AML-193 (cell line): ENCODE measurements at places on chromosomes 7 and 10.
A peak's percentile ranks its signal among the peaks of the same experiment; 100 is the strongest.

- DNase-seq: no peak
Observed at GRCh38 chr7:99428972-99429566, 9.5 kb downstream of the PTCD1 start.

DNA sequence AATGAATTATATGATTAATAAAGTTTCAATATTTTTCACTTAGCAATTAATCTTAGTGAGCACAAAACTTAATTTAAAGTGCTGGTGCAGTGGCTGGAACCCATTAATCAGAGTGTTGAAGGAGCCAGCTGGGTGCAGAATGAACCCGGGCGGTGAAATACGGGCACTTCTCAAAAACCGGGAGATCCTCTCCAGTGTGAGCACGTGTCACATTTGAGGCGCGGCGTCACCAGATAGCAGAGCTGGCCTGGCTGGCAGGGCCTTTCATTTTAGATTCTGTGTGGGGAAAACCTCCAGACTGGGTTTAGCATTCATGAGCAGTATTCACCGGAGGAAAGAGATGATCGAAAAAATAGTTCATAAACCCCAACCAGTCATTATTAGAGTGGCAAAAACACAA, 34.5 kb upstream of the CTBP2 start:
- DNase-seq: no peak

- DNase-seq: peak; percentile 64
Observed at GRCh38 chr7:127890726-127891125, 140.5 kb downstream of the LRRC4 start.

DNA sequence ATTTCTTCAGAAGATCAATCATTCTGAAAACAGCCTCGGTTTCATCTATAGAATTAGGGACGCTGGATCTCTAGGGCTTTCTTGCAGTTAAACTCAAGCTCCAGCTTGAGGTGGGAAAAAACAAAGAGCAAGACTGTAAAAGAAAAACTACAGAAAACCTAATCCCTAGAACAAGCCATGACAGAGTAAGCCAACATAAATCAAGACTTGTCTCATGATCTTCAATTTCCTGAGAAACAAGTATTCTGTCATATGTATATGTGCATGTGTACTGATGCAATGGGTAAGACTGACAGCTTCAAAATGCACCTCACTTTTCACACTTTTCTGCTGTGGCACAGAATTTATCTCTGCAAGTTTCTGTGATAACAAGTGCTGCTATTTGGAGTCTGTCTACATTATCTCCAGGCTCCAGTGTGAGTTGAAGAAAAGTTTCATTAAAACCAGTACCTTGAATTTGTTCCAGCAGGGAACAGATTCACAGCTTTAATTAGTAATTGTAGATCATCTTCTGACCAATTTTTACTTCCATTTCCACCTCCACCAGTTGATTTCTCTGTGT, 19.2 kb downstream of the PMPCB start:
- DNase-seq: no peak

DNA sequence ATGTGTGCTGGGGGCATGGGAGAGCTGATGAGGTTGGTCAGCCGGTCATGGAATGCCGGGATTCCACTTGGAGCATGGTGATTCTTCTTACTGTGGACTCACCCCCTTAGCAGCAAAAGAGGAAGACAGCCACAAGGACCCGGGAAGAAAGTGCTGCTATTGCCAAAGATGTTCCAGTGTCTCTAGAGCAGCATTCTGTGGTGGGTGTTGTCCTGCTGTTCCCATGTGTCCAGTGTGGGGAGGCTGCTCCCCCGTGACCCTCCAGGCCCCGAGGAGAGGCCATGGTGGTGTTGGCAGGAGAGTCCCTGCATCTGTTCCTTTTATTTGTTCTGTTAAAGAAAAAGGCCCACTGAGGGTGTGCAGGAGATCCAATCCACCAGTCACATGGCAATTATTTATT, 499.4 kb downstream of the RPS24 start:
- DNase-seq: no peak

GRCh38 chr7:101770466-101770865, 47.0 kb upstream of the CUX1 start:
- DNase-seq: no peak

GRCh38 chr10:14118953-14119352, 211.8 kb downstream of the FRMD4A start:
- DNase-seq: no peak

DNA sequence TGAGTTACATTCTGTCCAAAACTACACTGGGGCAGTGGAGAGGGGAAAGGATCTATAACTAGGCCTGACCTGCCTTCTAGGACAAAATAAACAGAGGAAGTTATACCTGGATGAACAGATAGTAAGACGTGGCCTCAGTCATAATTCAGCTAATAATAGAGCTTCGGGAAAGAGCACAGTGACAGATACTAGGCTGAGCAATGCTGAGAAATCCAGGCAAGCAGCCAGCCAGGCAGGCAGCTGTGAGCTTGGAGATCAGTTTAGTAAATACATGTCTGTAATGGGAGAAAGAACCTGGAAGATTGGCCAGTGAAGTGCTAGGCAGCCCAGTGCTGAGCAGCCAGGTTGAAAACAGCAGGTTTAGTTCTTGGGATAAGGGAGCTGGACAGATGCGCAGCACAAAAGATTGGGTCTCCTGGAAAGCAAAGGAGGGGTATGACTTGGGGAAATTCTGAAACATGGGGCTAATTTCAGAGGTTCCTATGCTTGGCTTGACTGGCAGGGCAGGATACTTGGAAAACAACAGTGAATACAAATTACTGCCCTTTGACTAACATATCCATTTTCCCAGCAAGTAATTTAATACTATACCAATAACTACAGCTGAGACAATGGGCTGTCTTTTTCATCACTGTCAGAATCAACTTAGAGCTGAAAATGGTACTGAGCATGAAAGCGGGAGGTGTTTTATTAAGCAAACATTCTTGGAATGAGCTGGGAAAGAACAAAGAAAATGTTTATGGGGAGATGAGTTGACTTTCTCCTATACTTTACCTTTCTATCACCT, 140.8 kb downstream of the DGKB start:
- no peak for DNase-seq

- DNase-seq: no peak
Observed at GRCh38 chr10:95229724-95230627, 35.9 kb downstream of the ACSM6 start.

- DNase-seq: no peak
Observed at GRCh38 chr10:79417731-79418130, 27.7 kb downstream of the ZCCHC24 start.

DNA sequence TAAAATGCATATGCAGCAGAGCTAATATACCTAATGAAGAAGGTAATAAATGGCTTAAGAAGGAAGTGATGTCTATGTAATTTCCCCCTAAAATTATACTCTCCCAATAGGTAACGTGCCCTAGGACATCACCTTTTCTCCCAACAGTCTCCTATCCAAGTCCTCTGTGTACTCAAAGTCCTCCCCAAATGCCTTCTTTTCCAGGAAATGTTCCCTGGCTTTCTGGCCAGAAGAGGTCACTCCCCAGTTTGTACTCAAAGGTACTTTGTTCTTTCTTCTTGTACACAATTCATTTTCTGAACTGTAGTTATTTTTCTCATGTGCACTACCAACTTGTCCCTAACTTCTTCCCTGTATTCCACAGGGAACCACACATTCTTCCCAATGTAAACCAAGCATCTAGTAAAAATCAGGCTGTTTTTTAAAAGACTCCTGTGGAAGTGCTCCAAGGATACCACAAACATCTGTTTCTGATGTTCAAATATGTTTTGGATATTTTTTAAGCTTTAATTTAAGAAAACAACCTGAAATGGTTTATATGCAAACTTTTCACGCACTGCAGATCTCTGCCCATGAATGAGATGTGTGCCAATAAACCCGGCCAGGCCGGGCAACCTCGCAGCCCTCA, 262.3 kb upstream of the KLF14 start:
- DNase-seq: no peak

GRCh38 chr7:113267271-113267670, 148.9 kb upstream of the SMIM30 start:
- no peak for DNase-seq

DNA sequence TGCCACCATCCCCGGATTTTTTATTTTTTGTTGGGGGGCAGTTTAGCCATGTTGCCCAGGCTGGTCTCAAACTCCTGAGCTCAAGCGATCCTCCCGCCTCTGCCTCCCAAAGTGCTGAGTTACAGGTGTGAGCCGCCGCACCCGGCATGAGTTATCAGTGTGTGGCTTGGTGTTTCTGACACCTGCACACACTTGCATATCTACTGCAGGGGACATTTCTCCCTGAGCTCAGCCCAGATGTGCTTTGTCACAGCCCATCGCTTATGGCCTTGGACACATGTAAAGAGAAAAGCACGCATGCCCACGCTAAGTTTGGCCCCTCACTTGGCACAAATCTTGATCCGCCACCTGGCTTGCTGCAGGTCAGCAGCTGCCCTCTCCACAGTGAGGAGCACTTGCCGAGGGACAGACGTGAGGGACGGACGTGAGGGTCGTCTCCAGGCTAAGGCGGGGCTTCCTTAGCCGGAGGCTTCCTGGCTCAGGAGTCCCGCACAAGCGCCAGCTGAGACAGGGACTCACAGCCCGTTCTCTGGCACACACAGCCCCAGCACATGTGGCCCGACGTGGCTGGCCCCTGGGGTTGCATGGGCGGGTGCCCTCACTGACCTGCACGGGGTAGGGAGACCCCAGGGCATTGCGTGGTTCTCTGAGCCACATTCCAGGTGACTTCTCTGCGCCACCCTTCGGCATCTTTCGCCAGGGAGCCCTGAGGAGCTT, 11.8 kb downstream of the CYP2W1 start:
- DNase-seq: no peak

DNA sequence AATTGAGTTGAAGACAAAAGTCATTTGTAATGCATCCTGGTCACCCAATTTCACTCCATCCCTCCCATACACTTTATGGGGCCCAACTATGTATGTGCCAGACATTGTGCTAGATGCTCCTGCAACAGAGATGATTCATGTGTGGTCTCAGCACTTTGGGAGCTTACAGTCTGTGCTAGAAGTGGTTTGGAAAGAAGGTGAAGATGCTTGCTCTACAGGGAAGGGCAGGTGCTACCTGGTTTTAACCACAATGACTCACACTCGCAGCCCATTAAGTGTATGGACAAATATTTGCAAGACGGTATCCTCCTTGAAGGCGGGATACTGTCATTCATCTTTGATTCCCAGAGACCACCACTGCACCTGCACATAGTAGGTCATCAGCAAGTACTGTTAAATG, 257.6 kb downstream of the OTUD1 start:
- no peak for DNase-seq

- no peak for DNase-seq
Observed at GRCh38 chr10:95646160-95646559, 10.4 kb downstream of the ALDH18A1 start.

DNA sequence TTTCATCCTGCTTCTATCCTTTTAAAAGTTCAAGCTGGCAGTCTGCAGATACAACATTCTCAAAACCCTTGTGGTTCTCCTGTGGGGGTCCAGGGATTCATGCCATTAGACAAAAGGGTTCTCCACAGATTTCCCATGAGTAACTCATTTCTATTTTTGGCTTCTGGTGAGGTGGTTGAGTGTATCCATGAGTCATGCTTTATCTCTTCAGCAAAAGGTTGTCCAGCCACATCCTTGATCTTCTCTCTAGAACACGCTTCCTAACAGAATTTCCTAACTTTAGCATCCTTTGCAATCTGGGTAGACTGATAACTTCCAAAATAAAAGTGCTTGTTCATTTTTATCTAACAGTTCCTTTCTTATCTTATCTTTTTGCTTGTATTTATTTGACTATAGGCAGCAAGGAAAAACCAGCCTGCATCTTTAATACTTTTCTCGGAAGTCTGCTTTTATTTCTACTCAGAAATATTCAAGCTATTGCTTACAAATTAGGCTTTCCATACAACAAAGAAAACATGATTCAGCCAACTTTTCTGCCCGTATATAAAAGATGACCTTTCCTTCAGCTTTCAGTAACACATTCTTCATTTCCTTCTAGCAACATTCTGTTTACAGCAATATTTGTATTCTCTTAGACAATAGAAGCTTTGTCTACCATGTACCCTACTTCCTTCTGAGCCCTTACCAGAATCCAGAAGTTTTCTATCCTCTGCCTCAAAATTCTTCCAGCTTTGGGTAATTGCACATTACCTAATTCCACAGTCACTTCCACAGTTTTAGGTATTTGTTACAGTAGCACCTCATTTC, 79.3 kb upstream of the IL6 start:
- DNase-seq: no peak

DNA sequence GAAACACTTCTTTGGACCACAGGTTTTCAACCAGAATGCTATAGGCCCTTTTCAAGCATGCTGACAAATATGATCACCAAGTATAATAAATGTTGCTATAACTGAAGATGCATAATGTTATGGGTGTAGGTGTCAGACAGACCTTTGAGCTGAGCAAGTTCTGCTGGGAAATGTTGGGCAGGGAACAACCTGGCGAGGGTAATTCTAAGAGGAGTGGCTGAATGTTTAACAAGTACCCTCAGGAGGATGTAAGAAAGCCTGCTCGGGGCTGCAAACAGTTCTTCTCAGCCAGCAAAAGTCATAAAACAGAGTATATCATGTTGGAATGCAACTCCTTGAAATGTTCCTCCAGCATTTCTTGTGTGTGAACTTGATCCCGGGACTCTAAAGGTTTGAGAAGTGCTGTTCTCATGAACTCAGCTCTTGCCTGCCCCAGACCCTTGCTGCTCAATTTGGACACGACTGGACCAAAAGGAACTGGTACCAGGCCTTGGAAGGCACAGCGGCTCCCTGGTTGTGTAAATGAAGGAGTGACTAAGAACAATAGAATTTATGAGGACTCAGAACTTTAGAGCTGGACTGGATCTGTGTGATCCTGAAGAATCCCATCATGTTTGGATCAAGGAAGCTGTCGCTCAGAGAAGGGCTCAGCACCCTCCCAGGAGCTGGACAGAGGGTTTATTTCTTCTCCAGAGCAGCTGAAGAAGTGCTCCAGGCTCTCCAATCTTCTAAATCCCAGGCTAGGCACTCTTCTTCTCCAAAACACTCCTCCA, 143.2 kb upstream of the ANK3 start:
- no peak for DNase-seq

- DNase-seq: no peak
Observed at GRCh38 chr7:5204546-5204945, 14.5 kb downstream of the WIPI2 start.

- no peak for DNase-seq
Observed at GRCh38 chr7:2983586-2983985, 60.1 kb downstream of the CARD11 start.

DNA sequence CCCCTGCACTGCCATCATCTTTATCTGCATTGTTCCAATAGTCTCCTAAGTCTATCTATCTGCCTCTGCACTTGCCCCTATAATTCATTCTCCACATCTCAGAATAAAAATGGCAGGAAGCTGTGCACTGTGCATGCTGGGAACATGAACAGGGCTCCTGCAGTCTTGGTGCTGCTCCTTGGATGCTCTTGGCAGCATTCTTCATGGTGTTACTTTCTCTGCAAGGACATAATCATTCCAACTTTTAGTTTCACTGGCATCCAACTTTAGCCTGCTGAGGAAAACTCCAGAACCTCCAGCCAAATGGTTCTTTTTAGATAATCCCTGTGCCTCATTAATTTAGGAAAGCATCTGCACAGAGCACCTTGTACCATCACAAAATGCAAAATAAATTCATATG, 208.3 kb downstream of the STK31 start:
- DNase-seq: no peak

- DNase-seq: peak; percentile 24
Observed at GRCh38 chr10:63866075-63866746, 345.0 kb downstream of the REEP3 start.

GRCh38 chr10:112689327-112690072, 242.5 kb downstream of the VTI1A start:
- DNase-seq: no peak

- DNase-seq: no peak
Observed at GRCh38 chr10:132904814-132905649, 37.3 kb downstream of the CFAP46 start.

GRCh38 chr10:35326466-35327235, 9.7 kb upstream of the CCNY start:
- no peak for DNase-seq
